ENCODE measurements at places on chromosomes 12 and 14. TPM values are rescaled to one million over a fixed set of nuclear protein-coding genes. Genes with fewer than 3 reads are reported as not detected.

RIMBP2 gene
- 16.1 TPM for polyA plus RNA-seq

PARPBP gene
- polyA plus RNA-seq: 10.6 TPM

KRT7 gene
- 14.6 TPM for polyA plus RNA-seq

KLRK1 gene
- polyA plus RNA-seq: 2.5 TPM

DNA sequence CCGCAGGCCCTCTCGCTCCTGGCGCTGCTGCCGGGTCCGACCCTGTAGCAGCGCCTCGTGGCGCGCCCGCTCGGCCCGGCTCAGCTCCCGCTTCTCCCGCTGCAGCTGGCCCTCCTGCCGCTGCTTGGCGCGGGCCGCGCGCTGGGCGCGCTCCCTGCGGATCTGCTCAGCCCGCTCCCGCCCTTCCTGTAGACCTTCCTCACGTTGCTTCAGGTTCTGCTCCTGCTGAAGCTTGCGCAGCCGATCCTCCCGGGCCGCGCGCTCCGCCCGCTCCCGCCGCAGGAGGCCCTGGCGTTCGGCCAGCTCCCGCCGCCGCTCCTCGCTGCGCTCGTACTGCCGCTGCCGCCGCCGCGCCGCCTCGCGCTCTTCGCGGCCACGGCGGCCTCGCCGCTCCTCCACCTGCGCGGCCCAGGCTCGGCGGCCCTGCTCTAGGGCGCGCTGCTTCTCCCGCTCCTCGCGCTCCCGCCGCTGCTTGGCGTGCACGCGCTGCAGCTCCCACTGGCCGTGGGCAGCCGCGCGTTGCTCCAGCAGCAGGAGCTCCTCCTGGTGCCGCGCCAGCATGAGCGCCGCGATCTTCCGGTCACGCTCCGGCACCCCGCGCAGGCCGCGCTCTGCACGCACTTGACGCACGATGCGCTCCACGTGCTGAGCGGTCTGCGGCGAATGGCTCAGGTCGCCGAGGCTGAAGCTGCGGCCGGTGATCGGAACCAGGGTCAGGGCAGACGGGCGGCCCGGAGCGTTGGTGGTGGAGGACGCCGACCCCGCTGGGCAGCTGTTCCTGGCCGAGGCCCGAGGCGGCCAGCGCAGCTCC, 2.4 kb downstream of the CCDC177 start:
- DNase-seq: no peak

DNA sequence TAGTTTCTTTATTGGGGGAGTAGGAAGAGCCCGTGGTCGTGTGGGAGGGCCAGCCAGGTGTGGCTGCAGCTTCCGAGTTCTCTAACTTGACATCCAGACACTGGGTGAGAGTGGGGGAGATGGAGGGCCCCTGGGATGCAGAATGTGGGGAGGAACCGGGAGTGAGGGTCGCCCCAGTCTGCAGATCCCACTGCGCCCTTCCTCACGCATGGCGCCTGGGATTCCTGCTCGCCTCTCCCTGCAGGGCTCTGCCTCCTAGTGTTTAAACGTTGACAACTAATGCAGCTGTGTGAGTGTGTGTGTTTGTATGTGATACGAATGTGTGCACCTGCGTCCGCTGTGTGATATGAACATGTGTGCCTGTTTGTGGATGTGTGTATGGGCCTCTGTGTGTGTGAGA, 34.6 kb downstream of the FZD10 start:
- no peak for DNase-seq

DNA sequence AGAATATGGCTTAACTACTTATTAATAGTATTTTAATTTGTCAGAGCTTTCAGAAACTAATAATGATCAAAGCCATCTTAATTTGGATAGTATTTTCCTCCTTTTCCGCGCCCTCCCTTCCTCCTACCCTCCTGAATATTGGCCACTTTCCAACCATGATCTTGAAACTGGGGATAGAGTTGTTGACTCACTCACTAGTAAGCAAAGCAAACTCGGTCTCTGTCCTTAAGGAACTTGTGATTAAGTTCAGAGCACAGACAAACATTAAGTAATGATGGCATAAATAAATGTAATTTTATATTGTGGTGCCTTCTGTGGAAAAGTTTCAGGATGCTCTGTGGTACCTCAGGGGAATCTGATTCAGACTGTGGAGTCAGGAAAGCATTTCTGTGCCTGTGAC, 75.7 kb downstream of the LRRK2 start:
- DNase-seq: no peak

DNA sequence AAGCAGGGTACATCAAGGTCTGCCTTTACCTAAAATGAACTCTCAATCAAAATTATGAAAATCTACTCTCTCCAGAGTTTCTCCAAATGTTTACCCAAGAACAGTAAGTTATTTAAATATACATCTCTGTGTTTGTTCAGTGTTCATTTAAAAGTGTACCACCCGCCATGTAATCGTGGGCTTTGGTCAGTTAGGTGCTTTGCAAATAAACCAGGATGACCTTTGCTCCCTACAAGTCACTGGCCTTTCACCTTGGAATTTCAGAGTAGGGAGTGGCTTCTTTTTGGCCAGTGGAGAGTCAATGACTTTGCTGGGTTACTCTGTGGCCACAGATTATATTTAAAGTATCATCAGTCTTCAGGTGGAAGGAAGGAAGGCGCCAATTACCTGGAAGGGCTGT, 74.6 kb upstream of the PTPRB start:
- DNase-seq: no peak

- no peak for DNase-seq
These were observed 39.4 kb downstream of the TMTC1 start for GRCh38 chr12:29744365-29744764.

DNA sequence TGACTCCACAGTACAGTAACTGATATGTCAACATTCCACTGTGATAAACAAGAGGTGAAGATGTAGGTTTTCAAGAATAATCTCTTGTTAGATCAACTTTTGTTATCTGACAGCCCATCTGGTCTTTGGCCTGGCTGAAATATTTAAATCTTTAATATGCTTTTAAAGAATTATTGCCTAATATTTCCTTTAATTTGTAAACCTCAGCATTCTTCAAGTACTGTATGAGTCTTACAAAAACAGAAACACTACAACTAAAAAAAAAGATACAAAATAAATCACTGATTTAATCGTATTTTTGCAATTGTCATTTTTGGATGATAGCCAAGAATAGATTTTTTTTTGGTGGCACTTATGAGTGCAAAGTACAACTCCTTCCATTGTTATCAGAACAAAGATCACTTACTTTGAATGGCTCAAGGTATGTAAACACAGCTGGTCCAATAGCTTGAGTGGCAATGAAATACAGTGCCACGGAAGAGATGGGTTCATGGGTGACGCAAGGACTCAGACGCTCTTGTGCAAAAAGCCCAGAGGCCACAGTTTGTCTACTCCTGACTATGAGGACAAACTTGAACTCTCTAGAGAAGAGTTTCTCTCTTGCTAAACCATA, 109.5 kb downstream of the PAX9 start:
- DNase-seq: peak; percentile 12

GRCh38 chr14:45051180-45051579, 32.7 kb upstream of the PRPF39 start:
- no peak for DNase-seq

DNA sequence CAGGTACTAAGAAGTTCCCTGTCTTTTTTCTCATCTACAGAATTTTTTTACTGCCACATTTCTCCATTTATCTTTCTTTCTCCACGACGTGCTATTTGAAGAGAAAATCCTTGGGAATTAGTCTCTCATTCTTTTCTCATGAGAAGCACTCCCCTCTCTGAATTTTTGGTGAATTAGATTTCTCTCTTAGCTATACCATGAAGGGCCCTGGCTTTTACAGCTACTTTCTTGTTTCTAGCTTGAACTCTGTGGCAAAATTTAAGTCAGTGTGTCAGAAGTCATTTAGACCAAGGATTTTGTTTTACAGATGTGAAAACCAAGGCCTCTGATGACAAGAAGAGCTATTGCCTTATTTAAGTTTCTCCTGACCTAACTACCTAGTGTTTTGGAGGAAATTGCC, 213.1 kb downstream of the AEBP2 start:
- DNase-seq: no peak

DNA sequence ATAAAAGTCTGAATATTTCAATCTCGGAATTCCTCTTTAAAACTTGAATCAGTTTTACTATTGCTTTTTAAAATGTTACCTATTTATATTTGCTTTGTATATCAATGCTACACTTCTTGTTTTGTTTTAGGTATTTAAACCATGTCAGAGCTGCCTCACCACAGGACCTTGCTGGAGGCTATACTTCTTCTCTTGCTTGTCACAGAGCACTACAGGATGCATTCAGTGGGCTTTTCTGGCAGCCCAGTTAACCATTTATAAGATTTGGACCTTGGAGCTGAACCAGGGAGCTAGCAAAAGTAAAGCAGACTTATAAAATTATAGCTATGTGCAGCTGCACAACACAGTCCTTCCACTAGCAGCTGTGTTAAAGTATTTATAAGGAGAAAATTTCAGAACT, 12.8 kb downstream of the TRMT5 start:
- no peak for DNase-seq

- DNase-seq: no peak
These were observed 2.7 kb upstream of the SLCO1A2 start for GRCh38 chr12:21337453-21337852.

- no peak for DNase-seq
These were observed 152.2 kb upstream of the HIF1A start for GRCh38 chr14:61542848-61543790.

DNA sequence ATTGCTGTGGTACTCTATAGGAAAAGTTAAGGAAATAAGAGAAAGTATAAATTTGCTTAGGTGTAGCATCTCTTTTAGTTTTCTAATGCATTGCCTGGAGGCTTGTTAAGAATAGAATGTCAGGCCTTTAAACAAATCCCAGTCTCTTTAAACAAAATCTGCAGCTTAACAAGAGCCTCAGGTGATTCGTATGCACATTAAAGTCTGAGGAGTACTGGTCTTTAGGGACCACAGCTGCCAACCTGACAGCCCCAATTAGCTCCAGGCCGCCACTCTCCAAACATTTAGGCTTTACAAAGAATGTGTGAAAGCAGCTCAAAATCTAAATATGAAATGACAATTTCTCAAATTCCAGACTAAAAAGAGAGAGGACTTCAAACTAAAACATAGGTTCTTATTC, 35.7 kb downstream of the PAWR start:
- DNase-seq: no peak

DNA sequence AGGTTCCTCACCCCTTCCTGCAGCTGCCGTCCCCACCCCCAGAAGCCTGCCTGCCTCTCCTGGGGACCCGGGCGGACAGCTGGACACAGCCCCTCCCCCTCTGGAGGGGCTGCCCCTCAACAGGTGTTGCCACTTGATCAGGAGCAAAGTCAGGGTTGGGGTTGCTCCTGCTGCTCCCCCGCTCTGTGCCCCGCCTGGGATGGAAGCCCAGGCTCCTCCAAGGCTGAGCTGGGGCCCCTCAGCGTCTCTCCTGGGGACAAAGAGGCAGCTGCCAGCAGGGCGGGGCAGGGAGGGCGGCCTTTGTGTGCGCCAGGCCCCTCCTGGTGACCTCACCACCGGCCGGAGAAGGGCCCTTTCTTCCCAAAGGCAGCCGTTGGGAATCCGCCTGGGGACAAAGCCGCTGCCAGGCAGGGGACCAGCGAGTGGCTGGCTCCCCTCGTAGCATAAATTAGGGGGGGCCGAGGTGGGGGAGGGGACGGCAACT, 13.7 kb downstream of the TRMT61A start:
- no peak for DNase-seq
